ENCODE measurements at places on chromosomes 1 and 21. TPM values are rescaled to one million over a fixed set of nuclear protein-coding genes. Genes with fewer than 3 reads are reported as not detected.

Gene PRAMEF20
- total RNA-seq = not detected

Gene LCE7A
- total RNA-seq = not detected

Gene LRRC71
- total RNA-seq = not detected

Gene MMP23B
- 3.7 TPM for total RNA-seq

Gene SHISAL2A
- 25.9 TPM for total RNA-seq

DNA sequence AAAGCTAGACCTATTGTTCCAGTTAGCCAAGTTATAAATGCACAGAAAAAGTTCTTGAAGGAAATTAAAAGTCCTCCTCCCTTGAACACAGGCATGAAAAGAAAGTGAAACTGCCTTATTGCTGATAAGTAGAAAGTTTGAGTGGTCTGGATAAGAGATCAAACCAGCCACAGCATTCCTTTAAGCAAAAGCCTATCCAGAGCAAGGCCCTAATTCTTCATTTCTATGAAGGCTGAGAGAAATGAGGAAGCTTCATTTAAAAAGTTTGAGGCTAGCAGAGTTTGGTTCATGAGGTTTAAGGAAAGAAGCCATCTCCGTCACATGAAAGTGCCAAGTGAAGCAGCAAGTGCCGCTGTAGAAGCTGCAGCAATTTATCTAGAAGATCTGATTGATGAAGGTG, 2.7 kb upstream of the SSX2IP start:
- peak; percentile 50 for DNase-seq
- H3K4me3 ChIP-seq = peak overlapping the region; percentile 58
- H3K4me1 ChIP-seq = peaks cover 29% of the 10 kb centered on the region
- no peaks in the 10 kb centered on the region for H3K36me3 ChIP-seq
- peak overlapping the region; percentile 69 for H3K27ac ChIP-seq
- no peaks in the 10 kb centered on the region for H3K27me3 ChIP-seq

DNA sequence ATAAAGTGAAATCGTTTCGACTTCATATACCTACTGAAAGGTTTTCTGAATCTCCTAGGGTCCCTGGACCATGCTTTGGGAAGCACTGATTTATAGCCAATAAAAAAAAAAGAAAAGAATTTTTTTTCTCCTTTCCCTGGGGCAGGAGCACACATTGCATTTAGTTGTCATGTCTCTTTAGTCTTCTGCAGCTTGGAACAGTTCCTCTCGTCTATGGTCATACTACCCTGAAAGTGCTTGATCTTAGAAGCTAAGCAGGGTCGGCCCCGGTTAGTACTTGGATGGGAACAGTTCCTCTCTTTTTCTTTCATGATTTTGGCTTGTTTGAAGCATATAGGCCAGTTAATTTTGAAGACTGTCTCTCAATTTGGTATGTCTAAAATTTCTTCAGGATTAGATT, 3.7 kb upstream of the SERPINC1 start:
- no peak for DNase-seq
- no peaks in the 10 kb centered on the region for H3K36me3 ChIP-seq
- no peak overlapping the region for H3K27ac ChIP-seq
- no peak overlapping the region for H3K4me3 ChIP-seq
- no peaks in the 10 kb centered on the region for H3K4me1 ChIP-seq

DNA sequence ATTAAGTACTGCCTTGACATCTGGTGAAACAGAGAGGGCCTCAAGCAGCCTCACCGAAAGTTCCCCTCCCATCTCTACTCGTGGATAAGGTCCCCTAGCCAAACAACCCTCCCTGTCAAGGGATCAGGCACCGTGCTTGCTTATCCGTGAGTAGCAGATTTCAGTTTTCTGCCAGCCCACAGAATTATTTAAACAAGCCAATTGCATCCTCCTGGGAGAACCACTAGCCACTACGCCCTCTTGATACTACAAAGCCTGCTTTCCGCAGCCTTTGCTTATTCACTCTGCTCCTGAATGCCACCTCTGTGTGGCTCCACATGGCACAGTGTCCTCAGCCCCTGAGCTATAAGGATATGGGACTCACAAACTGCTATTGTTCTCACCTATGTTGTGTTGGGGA, 5.9 kb upstream of the TFF2 start:
- H3K27ac ChIP-seq = no peak overlapping the region
- no peak overlapping the region for H3K4me3 ChIP-seq
- H3K36me3 ChIP-seq = no peaks in the 10 kb centered on the region
- H3K4me1 ChIP-seq = no peaks in the 10 kb centered on the region
- no peak for DNase-seq

DNA sequence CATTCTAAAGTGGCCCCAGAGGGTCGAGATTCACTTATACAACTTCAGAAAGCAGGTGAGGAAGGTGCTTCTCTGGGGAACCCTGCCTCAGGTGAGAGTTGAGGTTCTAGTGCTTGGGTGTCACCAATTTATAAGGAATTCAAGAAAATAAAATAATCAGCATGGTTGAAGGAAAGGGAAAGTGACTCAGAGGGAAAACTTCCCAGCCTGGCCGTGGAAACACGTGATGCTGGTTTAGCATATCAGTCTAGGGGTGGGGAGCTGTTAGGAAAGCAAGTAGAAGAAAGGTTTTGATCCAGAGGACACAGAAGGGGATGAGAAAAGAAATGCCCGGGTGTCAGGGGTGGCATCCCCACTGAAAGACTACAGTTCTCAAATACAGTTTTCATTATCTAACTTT, 37.7 kb upstream of the TMEM125 start:
- no peak for DNase-seq
- H3K27me3 ChIP-seq = no peaks in the 10 kb centered on the region
- no peak overlapping the region for H3K4me3 ChIP-seq
- H3K4me1 ChIP-seq = peaks cover 2% of the 10 kb centered on the region

DNA sequence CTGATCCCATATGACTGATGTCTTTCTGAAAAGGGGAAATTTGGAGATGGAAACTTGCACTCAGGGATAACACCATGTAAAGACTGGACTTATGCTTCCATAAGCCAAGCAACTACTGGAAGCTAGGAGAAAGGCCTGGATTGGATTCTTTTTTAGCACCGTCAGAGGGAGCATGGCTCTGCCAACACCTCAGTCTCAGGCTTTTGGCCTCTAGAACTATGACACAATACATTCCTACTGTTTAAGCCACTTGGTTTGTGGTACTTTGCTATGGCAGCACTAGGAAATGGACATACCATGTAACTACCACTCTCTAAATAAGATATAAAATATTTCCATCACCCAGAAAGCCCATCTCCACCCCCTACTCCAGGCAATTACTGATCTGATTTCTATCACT, 139.7 kb downstream of the CYYR1 start:
- no peaks in the 10 kb centered on the region for H3K36me3 ChIP-seq
- no peak overlapping the region for H3K4me3 ChIP-seq
- no peak overlapping the region for H3K27ac ChIP-seq
- no peaks in the 10 kb centered on the region for H3K4me1 ChIP-seq

DNA sequence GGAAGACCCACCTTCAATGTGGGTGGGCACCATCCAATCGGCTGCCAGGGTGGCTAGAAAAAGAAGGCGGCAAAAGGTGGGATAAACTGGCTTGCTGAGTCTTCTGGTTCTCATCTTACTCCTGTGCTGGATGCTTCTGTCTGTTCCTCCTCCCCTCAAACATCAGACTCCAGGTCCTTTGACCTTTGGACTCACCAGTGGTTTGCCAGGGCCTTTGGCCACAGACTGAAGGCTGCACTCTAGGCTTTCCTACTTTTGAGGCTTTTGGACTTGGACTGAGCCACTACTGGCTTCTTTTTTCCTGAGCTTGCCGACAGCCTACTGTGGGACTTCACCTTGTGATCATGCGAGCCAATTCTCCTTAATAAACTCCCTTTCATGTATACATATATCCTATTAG, 55.9 kb downstream of the VCAM1 start:
- no peaks in the 10 kb centered on the region for H3K36me3 ChIP-seq
- no peak for DNase-seq
- no peak overlapping the region for H3K4me3 ChIP-seq
- no peak overlapping the region for H3K27ac ChIP-seq

DNA sequence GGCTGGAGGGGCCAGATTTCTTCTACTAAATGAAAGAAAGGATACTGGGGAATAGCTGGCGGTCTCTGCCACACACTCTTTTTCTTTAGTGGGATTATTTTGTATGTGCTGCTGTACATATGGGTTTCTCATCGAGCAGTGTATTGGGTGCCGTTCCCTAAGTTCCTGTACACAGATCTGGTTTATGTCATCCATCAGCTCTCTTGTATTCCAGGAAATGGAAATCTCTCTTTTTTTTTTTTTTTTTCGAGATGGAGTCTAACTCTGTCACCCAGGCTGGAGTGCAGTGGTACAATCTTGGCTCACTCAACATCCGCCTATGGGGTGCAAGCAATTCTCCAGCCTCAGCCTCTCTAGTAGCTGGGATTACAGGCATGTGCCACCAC, 27.0 kb upstream of the NID1 start:
- no peaks in the 10 kb centered on the region for H3K36me3 ChIP-seq
- no peak overlapping the region for H3K4me3 ChIP-seq
- DNase-seq = no peak
- no peaks in the 10 kb centered on the region for H3K27me3 ChIP-seq
- peaks cover under 1% of the 10 kb centered on the region for H3K4me1 ChIP-seq

DNA sequence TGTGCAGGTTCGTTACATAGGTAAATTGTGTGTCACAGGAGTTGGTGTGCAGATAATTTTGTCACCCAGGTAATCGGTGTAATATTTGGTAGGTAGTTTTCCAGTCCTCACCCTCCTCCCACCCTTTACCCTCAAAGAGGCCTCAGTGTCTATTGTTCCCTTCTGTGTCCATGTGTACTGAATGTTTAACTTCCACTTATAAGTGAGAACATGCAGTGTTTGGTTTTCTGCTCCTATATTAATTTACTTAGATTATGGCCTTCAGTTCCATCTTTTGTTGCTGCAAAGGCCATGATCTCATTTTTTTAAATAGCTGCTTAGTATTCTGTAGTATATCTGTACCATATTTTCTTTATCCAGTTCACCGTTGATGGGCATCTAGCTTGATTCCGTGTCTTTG, 87.3 kb downstream of the RPS6KC1 start:
- H3K36me3 ChIP-seq = no peaks in the 10 kb centered on the region
- H3K4me1 ChIP-seq = no peaks in the 10 kb centered on the region
- H3K27ac ChIP-seq = no peak overlapping the region
- H3K27me3 ChIP-seq = no peaks in the 10 kb centered on the region

GRCh38 chr21:35274923-35275322, 225.8 kb upstream of the RUNX1 start:
- H3K36me3 ChIP-seq = no peaks in the 10 kb centered on the region
- no peak for DNase-seq
- no peak overlapping the region for H3K4me3 ChIP-seq
- no peaks in the 10 kb centered on the region for H3K4me1 ChIP-seq
- H3K27me3 ChIP-seq = no peaks in the 10 kb centered on the region
- no peak overlapping the region for H3K27ac ChIP-seq

GRCh38 chr1:20958430-20958829, 171.3 kb upstream of the HP1BP3 start:
- H3K27me3 ChIP-seq = no peaks in the 10 kb centered on the region
- no peak overlapping the region for H3K27ac ChIP-seq
- H3K36me3 ChIP-seq = no peaks in the 10 kb centered on the region
- DNase-seq = no peak
- H3K4me1 ChIP-seq = no peaks in the 10 kb centered on the region

Data from CD4-positive, alpha-beta T cell (primary cell).